RCC 7860 (cell line): ENCODE measurements at places on chromosomes 2 and 18.
A peak's percentile ranks its signal among the peaks of the same experiment; 100 is the strongest.

DNA sequence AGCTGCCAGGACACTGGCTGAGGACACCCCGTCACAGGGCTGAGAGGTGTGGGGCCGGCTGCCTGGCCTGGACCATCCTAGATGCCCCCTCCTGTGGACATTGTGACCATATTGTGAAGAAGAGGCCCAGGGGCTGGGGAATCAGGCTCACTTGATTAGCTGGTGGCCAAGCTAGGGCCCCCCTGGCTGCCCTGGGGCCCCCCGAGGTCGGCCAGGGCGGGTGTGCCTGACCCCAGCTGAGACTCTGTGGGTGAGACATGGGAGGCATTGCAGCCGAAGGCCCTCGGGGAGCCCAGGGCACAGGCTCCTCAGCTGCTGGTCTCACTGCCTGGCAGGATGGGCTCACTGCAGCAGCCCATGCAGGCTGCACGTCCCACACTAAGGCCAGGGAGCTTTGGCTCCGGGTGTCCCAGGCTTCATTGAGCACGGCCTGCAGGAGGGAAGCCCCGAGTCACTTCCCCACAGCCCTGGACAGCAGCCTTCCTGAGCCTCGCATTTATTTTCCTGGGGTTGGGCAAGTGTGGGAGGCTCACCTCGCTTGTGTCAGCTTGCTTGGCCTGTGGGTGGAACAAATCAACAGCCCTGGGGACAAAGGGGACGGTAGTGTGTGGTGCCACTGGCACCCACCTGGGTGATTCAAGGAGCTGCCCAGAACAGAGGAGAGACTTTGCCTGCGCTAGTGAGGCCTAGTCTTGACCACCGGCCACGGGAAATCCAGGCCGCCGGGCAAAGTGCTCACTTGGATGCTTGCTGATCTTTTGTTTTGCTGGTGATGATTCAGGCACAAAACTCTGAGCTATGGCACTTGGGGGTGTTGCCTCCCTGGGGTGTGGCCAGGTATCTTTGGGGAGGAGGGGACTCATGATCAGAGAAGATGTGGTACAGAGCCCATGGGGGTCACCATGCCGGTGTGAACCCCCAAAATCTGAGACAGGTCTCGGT, 1.3 kb downstream of the GAL3ST2 start:
- no peak for DNase-seq

- DNase-seq, result no peak
Measured at GRCh38 chr2:58666323-58666970, 425.3 kb upstream of the FANCL start.

GRCh38 chr2:42105330-42106256, 57.8 kb downstream of the PKDCC start:
- no peak for DNase-seq

DNA sequence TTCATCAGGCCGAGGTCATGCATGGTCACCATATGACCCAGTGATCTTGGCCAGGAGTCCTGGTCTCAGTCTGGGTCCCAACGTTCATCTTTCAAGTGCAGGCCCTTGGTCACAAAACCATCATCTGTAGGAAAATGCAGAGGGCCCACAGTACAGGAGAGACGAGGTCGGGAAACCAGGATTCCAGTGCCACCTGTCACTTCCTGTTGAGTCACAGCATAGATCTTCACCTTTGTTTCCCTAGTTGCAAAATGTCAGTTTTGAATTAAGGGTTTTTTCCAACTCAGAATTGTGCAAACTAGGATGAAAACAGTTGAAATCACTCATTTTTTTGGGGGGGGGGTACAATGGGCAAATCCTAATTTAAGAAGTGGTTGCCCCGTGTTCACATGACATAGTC, 162.2 kb downstream of the INSIG2 start:
- DNase-seq, result peak; percentile 21

DNA sequence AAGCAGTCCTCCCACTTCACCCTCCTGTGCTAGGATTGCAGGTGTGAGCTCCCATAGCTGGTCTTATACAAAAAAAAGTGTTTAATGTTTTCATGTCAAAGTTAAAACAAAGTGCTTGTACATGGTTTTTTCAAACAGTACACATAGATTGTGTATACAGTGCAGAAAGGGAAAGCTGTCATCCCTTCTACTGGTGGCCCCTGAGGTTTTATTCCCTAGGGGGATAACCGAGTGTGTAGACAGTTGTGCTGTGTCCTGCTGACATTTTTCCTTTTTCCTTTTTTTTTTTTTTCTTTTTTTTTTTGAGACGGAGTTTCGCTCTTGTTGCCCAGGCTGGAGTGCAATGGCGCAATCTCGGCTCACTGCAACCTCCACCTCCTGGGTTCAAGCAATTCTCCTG, 10.8 kb downstream of the TUBB6 start:
- DNase-seq, result no peak

DNA sequence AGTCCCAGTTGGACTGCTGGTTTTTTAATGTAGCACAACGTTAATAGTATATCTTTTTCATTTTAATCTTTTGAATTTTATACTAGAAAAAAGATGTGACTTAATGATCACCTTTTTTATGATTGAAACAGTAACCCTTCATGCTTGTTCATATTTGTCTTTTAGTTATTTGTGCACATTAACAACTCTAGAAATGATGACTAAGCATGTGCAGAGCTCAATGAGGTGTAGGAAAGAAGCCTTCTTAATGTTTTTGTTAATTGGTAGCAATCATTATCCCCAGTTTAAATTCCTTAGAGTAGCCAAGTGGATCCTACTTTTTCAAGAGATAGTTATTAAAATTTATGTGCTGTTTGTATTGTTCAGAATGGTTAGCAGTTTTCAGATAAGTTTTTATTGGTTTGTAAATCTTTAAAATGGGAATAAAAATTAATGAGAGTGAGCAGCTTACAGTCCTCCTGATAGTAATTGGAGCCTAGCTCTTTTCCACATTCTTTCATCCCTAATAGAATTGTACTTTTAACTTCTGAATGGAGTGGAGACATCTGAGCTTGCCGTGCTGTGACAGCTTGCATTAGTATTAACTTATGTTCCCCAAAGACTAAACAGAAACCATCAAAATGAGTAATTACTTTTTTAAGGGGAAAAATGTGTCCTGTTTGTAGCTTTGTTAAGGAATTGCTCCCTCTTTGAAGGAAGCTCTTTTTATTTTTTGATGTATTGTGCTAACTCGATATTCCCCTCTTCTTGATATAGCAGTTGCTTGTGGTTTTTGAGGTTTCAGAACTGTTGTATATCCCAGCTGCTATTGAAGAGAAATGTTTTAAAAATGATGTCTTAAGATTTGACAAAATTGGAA, 17.3 kb downstream of the PIK3C3 start:
- no peak for DNase-seq

DNA sequence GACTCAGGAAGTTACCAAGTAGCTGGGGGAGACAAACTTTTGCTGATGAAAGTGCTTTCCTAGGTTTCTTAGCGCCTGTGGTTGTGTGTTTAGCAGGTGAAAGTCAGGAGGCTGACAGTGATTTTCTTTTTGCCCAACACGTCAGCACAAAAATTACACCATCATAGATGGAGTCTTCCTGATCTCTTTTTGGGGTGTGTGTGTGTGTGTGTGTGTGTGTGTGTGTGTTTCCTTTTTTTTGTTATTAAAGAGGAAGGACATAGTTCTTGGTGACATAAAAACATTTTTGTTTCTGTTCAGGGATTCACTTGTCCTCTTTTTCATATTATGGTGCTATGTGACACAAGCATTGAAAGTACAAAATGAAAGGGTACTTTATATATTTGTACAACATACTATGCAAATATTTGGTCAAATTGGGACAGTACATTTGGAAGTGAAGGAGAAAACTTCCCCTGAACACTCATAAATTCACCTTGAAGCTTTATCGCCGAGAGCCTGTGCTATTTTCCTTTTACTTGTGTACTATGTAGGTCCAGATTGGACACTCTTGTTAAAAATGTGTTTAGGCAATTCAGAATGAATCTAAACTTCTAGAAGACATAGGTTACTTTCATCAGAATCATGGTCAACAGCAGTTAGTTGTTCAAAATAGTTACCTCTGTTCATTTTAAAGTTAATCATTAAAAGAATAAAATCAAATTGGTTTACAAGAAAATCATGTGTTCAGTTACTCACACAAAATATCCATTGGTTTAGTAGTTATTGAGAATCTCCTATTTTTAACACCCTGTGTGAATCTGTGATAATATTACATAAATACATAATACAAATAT, 491.9 kb downstream of the IRS1 start:
- peak; percentile 2 for DNase-seq

DNA sequence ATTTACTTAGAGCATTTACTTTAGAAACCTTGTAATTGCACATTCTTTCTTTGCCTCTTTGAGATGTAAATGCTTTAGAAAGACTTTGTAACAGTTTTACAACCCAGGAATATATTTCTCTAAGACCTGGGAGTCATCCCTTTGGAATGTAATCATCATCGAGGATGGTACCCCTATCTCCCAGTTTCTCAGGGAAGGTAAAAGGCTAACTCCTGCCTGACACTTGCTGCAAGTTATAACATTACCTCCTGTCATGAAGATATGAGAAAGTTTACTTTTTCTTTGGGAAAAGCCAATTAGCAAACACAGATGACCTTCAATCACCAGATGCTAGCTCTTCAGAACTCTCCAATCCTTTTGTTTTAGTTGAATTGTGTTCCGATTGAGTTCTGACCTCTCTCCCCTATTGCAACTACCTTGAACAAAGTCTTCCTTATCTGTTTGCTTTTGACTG, 420.3 kb upstream of the FSIP2 start:
- DNase-seq, result no peak

DNA sequence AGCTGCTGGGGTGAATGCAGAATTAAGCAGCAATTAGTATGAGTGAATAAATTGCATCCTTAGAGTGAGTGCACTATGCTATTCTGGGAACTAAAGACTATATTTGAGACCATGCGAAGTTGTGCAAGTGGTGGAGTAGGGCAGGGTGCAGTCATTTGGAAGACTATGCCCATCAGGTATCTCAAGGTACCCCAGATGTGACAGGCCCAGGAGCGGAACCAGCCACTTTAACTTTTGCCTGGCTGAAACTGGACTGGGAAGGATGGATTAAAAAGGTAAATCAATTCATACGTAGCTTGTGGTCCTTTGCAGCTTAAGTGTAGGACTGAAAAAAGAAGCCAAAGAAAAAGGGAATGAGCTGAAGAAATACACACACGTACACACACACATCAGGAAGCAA, 1.7 kb downstream of the KYNU start:
- DNase-seq, result no peak

GRCh38 chr2:46375566-46376125, 78.4 kb downstream of the EPAS1 start:
- no peak for DNase-seq

DNA sequence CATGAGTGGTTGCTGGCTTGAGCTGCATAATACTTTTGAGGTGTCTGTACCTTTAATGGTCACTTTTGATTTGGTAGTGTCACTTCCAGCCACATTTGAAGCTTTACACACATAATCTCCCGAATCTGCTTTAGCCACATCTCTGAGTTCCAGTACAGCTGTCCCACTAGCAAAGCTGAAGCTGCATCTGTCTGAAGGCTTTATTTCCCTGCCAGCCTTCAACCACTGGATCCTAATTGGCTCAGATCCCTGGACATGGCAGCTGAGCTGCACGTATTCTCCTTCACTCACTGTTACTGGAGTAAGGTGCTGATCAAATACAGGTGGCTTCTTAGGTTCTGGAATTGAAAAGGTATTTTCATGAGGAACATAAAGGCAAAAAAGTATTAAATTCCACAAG, 99.7 kb downstream of the TTN start:
- DNase-seq, result no peak
